Smooth muscle cell of the umbilical artery (primary cell): ENCODE measurements at places on chromosomes 5 and 9. TPM values are rescaled to one million over a fixed set of nuclear protein-coding genes. Genes with fewer than 3 reads are reported as not detected.

Gene WDR38
- not detected in 2 replicates for total RNA-seq

Gene SPATA31D3
- not detected in 2 replicates for total RNA-seq

Gene TMEM232
- total RNA-seq = 1.7 and 3.9 TPM in 2 replicates

Gene GABRA6
- total RNA-seq = not detected in 2 replicates

Gene UNC5A
- not detected in 2 replicates for total RNA-seq

Gene ADGRD2
- total RNA-seq = not detected in 2 replicates

Gene CRAT
- total RNA-seq = 26.7 and 50.4 TPM in 2 replicates

Gene SOWAHA
- not detected in 2 replicates for total RNA-seq
